ENCODE measurements at places on chromosomes 1 and 21.

- DNase-seq, result no peak
Measured at GRCh38 chr1:26838474-26839338, 12.2 kb downstream of the ZDHHC18 start.

GRCh38 chr1:17096584-17096983 is 22.7 kb downstream of the PADI2 start:
- no peak for DNase-seq

DNA sequence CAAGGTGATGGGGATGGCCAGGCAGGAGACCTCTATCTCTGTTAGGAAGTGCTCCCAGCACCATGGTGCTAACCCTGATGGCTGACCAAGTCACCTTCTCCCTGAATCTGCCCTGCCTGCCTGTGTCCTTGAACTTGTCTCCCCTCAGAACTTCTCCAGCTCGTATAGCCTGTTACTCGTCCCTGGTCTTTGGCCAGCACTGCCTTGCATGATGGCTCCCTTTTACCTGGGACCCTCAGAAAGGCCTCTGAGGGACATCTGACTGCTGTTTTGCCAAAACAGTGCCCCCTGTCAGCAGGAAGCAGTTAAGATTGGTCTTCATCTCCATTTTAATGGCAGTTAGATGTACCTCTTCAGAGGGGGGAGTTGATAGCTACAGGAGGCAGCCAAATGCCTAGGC is 148.3 kb downstream of the RHOU start:
- DNase-seq, result no peak

- no peak for DNase-seq
Measured at GRCh38 chr1:199815947-199816346, 211.6 kb upstream of the NR5A2 start.

GRCh38 chr1:31148409-31148808 is 82.9 kb upstream of the PUM1 start:
- DNase-seq, result no peak

DNA sequence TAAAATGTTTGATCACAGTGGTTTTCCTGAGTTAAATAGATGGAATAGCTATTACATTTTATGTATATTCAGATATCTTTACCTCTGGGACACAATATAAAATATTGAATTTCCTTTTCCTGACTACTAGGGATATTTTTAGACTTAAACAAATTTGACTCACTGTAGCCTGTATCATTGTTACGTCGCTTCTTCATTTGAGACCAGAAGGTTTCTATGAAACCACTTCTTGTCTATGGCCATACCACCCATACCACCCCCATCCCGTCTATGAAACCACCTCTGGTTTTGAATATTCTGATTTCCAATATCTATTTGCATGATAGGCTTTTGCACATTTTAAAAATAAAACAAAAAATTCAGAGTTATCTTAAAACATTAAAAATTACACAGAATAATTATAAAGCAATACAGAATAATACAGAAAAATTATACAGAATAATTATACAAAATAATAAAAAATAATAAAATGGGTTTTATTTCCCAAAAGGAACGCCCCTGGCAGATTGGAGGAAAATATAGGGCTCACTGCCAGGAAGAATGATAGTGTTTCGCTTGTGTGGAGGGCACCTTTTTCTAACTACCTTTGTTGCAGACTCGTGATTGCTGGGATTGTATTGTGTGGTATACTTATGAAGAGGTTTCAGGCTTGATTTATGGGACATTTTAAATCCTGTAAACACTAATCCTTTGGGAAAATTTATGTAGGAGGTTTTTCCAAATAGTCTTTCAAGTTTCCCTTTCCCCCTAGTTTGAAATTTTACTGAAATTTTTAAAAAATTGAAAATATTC is 4.7 kb downstream of the SPEN start:
- no peak for DNase-seq

- DNase-seq, result no peak
Measured at GRCh38 chr1:198287916-198288315, 131.1 kb downstream of the NEK7 start.

- no peak for DNase-seq
Measured at GRCh38 chr1:21852282-21853130, 40.4 kb downstream of the LDLRAD2 start.

DNA sequence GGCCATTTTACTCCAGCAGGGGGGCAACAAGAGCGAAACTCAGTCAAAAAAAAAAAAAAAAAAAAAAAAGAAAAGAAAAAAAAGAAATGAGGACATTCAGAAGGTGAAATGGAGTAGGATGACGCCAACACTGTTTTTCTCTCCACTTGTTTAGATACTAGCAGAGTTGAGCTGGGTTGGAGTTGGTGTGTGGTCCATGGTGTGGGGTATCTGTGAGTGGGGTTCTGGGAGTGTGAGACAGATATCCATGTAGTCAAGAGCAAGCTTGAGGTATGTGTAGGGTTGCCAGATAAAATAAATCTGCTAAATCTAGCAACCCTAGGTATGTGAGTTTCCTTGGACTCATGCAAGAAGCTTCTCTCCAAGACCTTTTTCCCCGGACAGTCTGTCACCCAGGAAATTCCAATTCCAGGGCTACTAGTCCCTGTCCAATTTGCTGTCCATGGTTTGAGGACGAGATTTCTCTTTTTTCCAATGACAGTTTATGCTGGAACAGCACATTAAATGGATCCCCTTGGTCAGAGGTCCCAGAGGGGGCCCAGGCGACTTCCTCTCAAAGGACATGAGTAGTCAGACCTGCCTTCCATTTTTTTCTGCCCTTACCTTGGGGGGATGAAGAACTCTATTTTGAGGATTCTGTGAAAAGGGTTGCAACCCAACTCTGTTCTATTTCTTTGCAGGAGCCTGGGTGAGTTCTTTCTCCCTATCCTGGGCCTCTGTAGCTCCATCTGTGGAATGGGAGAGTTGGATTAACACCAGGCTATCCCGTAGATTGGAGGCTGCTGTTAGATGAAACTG is 2.1 kb upstream of the FOXD2 start:
- no peak for DNase-seq

DNA sequence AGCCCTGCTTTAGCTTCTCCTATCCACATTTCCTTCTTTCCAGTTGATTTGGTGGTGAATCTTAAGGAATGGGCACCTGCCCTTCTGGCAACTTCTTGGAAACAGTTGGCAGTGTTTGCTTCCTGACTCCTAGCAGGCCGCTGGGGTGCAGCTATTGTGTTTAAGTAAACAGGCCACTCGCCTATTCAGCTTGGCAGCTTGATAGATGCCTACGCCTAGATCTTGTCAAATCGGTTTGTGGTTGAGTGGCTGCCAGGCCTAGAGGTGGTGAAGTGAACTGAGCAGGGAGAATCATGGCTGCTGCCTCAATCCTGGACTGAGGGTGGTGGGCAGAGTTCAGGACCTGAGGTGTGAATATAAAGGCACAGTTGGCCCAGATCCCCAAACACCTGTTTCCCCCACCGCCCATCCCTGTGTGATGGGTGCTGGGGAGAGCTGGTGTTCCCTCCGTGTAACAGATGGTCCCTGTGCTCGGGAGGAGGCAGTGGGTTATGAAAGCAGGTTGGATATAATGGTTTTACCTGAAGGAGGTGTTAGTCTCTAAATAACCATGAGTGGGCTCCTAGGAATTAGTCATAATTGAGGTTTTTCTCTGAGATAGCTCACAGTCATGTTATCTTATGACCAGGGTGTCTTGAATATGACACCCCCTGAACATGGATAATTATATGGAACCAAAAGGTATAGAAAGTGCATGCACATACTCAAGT is 940 bp upstream of the PLA2G2C start:
- DNase-seq, result no peak

GRCh38 chr1:214019499-214019898 is 31.7 kb downstream of the PROX1 start:
- no peak for DNase-seq

DNA sequence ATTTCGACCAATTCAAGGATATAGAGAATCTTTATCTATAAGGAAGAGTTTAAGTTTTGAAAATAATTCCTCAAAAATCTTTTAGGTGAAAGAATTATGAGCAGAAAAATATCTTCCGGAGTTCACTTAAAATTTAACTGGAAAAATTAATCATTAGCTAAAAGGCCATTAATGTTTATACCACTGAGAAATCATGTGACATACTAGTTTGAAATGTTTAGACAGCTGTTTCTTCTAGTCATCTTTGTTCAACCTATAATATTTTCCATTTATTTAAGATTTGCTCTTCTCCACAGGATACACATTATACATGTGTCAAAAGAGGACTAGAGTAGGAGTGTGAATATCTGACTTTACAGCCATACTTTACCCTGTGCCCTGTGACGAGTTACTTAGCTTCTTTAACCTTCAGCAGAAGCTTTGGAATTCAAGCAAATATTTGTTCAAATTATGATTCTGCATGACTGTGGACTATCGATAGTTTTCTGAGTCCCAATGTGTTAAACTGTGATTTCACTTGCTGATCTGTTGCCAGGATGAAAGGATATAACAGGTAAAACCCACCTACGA is 374.8 kb downstream of the BRINP3 start:
- DNase-seq, result no peak

DNA sequence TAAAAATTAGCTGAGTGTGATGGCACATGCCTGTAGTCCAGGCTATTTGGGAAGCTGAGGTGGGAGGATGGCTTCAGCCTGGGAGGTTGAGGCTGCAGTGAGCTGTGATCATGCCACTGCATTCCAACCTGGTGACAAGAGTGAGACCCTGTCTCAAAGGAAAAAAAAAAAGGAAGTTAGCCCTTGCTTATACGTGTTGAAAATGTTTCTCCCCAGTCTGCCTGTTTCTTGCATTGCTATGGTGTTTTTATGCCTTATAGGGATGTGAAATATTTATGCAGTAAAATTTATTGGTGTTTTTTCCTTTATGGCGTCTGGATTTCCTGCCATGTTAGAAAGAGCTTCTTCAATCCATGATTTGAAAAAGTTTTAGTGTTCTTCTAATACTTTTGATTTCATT is 3.6 kb upstream of the RERE start:
- no peak for DNase-seq

DNA sequence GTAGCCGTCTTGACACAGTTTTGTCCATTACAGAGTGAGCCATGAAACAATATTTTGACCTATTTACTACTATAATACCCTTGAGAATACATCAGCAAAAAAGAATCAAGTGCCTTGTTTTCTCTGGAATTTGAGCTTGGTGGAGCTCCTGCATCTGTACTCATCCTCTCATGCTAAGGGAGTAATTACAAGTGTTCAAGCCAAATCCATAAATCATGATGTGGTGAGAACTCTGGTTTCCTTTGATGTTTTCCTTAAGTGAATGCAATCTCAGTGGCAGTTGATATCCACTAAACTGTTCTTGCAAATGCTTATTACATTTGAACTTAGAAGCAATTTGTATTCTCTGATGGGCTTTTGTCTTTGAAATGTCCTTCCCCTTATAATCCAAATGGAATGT is 824.6 kb upstream of the TMPRSS15 start:
- no peak for DNase-seq

DNA sequence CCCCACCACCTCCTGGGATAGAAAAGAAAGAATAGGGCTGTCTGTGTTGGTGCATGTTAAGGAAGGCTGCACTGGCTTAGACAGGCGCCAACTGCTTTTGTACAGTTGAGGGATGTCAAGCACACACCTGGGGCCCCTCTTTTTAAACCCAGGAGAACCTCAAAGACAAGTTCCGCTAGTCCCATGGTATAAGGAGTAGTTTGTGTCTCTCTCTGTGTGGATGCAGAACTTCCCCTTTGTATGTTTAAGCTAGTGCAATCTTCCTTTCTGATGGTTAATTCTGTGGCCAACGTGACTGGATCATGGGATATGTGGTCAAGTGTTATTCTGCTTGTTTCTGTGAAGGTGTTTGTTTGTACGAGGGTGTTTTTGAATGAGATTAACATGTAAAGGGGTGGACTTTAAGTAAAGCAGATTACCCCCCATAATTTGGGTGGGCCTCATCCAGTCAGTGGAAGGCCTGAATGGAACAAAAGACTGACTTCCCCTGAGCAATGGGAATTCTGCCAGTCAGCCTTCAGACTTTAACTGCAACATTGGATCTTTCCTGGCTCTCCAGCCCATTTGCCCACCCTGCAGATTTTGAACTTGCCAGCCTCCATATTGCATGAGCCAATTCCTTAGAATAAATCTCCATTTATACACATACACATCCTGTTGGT is 9.5 kb upstream of the DUSP10 start:
- DNase-seq, result no peak

- DNase-seq, result no peak
Measured at GRCh38 chr1:227994632-227995300, 12.0 kb upstream of the WNT3A start.

GRCh38 chr1:216793303-216793702 is 70.1 kb upstream of the ESRRG start:
- no peak for DNase-seq

- DNase-seq, result no peak
Measured at GRCh38 chr1:4847711-4848110, 193.3 kb downstream of the AJAP1 start.

- DNase-seq, result no peak
Measured at GRCh38 chr1:153390938-153391710, at the start of gene S100A8. Gene S100A8 (minus strand): TSS chr1:153391073. CDS start chr1:153390535, 538 bp downstream.

DNA sequence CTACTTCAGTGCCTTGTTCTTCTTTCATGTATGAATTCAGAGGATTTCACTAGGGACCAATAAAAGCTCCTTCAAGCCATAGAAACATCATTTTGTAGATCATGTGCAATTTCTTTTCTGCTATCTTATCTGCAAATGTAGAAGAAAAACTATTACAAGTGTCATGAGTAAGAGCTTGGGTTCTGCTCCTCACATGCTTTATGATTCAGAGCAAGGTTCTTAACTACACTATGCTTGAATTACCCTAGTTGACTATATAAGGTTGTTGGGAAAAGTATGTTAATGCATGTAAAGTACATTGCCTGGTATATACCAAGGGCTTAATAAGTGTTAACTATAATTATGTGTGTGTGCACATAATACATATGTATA is 91.4 kb upstream of the S1PR1 start:
- DNase-seq, result no peak

DNA sequence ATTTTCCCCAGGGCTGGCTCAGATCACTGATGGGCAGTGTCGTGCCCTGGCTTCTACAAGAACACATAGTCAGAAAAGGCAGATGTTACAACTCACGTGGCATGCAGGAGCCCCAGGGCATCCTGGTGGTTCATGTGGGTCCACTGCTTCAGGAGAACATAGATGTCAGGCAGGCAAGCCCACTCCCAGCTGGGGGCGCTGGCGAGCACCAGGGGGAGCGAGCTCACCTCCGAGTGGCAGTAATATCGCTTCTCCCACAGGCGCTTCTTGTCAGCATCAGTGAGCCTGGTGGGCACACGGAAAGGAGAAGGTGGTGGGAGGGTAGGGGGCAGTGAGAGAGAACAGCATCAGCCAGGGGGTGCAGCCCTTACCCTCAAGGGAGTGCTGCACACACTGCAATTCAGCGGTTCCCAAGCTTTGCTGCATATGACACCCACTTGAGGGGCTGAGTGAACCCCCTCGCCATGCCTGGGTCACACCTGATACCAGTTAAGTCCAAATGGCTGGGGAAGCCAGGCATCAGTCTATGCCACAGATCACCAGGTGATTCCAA is 34.3 kb upstream of the PPP1R15B start:
- no peak for DNase-seq

All from HS-27A (cell line).